ENCODE measurements at places on chromosomes 3 and 15.

DNA sequence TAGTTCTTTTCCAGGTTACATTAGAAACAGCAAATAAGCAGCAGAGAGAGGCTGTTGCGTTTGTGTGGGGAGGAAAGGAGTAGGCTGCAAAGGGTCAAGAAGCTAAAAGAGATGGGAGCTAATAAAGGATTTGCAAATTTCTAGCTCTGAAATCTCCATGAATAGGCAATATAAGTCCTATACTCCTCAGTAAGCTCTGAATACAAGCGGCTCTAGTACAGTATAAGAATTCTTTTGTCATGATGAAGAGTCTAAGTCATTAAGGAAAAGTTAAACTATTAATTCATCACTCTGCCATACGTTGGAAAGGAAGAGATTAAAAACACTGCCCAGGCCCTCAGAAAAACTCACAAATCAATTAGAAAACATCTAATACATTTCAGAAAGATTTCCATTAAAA is 59.3 kb downstream of the CEP152 start:
- DNase-seq: no peak

GRCh38 chr3:46406788-46407611 is at the start of the genes CCR5AS and CCRL2:
TSS of gene CCR5AS (minus strand) at chr3:46407066.
TSS of gene CCRL2 (plus strand) at chr3:46407259. CDS start at chr3:46408080, 821 bp downstream.
- peak; percentile 65 for DNase-seq

- no peak for DNase-seq
Observed at GRCh38 chr3:133938770-133939462, 43.2 kb upstream of the RAB6B start.

DNA sequence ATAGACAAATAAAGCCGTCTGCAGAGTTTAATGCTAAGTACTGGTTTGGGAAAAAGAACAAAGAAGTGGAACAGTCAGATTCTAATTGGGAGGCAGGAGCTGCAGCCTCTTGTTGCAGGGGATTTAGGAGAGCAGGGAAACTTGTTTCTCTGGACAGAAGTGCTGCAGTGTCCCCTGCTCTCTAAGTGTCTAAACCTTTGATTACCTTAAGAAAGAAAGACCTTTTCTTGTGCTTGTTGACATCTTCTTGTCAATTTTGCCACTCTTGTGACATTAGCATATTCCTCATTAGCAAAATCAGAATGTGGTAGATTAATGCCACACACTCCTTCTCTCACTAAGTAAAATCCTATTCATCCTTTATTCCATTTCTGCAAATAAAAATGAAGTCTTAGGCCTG is 38.8 kb downstream of the TRAT1 start:
- no peak for DNase-seq

DNA sequence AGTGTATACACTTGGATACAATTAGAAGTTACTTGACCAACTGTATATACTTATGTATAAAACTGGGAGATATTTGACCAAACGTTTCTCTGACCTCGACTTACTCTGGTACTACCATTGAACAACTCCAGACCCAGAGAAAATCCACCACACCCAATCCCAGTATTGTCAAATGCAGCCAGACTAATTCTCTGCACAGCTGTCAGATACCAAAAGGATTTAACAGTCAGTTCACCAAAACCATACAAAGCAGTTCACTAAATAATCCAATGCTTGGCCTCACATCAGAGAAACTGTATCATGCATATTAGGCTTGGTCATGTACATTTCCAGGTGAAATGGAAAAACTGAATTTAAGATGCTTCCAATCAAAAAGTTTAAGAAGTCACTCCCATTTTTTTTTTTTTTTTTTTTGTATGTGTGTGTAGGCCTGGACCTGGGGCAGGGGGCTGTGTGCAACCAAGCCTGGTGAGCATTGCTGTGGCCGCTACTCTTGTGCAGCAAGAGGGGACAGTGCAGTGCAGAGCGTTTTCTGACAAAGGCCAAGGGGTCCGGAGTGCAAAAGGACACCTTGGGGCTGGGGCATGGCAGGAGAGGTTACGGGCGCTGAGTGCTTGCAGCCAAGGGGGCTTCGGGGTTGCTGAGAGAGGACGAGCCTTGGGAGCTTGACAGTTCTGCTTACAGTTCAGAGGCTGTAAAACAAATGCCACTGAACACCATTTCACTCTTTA is 1.4 kb downstream of the TOMM70 start:
- no peak for DNase-seq

DNA sequence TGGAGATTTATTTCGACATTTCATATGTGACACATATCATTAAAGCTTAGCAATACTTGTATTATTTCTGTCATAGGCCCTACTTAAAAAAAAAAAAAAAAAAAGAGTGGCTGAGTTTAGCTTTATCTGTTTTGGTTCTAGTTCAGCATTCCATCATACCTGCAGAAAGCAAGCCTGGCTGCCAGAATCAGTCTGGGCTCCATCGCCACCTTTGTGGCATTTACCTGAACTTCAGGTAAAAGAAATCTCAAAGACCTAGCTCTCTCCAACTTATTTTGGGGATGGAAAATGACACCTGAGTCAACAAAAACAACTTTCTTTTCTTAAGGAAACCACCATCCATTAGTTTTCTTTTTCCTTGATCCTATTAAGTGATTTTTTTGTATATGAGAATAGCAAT is 82.1 kb downstream of the NEK10 start:
- no peak for DNase-seq

- DNase-seq: no peak
Observed at GRCh38 chr3:194275721-194276120, 75.4 kb downstream of the CPN2 start.

DNA sequence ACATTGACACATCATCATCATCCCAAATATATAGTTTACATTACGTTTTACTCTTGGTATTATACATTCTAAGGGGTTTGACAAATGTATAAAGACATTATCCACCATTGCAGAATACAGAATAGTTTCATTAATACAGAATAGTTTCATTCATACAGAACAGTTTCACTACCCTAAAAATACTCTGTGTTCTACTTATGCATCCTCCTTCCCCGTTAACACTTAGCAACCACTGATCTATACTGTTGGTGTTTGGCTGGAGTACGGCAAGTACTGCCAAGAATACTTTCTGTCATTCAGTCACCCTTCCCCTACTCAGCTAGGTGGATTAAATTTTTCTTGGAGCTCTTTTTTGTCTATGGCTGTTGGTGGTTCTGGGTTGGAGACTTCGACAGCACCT is 33.4 kb downstream of the LEKR1 start:
- no peak for DNase-seq

- no peak for DNase-seq
Observed at GRCh38 chr3:78529601-78530000, 1238.2 kb downstream of the ROBO1 start.

DNA sequence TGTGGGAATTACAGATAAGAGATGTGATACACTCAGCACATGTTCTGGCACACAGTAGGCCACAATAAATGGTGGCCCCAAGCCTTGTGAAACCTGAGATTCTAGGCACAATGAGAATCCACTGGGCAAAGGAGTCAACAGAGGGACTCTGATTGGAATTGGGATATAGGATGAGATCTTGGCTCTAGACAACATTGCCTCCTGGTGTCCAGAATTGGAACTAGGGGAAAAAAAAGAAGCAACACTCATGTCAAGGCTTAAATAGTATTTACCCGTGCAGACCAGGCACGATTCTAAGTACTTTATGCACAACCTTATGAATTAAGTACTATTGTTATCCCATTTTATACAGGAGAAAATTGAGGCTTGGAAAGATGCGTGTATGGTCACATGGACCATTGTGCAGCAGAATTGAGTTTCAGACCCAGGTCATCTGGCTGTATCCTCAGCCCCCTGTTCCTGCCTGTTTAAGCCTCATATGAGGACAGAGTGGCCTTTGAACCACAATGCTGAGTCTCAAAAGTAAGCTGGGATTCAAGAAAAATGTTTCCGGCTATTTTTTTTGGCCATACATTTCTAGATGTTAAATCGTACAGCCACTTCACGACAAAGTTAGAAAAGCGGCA is 124.8 kb downstream of the SV2B start:
- DNase-seq: no peak

- no peak for DNase-seq
Observed at GRCh38 chr3:197368821-197369220, 70.4 kb upstream of the DLG1 start.

DNA sequence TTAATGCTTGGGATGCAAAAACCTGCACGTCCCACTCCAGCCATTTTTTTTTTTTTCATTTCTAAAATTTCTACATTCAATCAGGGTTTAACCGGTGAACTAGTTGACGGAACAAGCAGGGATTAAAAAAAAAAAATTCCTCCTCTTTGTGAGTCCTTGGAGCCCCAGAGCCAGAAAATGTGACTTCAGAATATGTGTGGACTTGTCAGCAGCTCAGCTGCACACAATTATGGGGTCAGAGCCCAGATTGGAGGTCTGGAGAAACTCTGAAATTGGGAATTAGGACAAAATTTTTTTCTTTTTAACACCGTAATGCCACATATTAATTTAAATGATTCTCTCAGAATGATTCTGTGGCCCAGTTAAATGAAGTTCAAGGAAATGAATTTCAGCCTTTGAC is 921.0 kb upstream of the CFAP20DC start:
- no peak for DNase-seq

DNA sequence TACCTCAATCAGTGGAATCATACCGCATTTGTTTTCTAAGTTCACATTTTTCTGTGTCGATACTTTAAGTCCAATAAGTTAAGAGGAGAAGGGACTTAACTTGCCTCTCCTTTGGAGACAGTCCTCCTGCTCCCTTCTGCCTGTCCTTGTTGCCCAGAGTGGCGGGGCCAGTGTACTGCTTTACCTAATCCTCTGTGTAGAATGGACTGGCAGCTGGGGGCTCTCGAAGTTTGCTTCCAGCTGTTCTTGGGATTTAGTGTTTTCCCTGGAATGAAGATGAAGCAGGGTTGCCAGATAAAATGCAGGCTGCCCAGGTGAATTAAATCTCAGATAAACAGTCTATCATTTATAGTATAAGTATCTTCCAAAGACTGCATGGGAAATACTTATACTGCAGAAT is 287.6 kb upstream of the C2CD4B start:
- no peak for DNase-seq

DNA sequence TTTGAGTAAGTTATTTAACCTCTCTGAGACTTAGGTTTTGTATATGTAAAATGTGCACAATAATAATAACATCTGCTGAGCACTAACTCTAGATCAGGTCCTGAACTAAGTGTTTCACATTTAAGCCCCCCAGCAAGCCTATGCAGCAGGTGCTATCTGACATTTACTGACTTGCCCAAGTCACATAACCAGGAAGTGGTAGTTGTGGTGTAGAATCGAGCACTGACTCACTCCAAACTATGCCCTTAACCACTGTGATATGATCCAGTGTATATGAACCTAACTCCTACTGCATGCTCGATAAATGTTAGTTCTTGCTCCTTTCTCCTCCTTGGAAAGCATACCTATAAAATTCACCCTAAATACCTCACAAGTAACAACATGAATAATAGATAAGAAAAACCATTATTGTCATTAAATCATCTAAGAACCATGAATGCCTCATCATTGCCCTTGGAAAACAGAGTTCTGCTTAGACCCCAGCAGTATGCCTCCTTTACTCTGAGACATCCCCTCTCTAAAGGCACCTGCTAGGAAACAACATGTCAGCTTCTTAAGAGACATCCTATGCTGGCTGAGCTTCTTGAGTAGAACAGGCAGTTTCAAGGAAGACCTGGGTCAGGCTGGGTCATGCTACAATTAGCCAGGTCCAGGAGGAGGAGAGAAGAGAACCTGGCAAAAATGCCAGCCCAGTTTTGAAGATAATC is 3.0 kb upstream of the SHC4 start:
- DNase-seq: no peak

DNA sequence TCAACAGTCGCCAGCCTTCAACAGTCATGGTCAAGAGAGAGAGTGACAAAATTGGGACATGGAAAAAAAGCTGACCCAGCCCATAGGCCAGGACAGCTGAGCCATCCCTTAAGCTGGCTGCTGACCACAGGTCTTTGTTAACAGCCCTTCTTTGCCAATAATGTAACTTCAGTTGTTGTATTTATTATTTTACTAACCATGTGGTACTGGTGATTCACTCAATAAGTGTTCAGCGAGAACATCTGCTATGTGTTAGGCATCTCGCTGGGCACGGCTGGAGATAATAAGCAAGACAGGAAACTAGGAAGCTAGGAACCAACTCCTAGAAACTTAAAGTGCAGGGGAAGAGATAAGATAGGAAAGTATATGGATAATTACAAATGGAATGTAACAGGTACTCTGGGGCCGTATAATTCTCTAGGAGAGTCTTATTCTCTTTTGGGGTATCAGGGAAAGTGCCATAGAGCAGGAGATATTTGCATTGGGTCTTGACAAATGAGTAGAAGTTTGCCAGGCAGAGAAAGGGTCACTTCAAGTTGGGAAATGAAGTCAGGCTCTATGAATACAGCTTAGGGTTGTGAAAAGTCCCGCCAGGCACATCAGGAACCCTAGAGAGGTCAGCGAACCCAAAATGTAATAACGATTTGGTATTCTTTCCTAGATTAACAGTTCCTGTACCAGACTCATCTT is 84.0 kb upstream of the TRA2B start:
- no peak for DNase-seq

DNA sequence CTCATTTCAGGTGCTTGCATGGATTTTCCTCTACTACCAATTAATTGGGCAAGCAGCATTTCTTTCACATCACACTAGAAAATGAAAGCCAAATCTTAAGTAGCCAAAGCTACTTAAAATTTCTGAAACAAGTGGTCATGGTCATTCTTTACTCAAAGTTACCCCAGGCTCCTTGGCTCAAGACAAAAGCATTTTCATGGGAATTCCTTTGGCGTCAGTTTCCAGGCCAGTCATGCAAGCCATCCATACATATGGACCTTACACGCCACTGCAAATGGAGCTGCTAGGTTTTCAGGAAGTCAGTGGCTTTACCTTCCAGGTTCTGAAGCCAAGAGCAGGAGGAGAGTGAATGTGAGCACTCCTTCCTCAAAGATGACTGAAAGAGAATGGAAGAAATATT is 83.7 kb upstream of the IL12A start:
- DNase-seq: no peak

DNA sequence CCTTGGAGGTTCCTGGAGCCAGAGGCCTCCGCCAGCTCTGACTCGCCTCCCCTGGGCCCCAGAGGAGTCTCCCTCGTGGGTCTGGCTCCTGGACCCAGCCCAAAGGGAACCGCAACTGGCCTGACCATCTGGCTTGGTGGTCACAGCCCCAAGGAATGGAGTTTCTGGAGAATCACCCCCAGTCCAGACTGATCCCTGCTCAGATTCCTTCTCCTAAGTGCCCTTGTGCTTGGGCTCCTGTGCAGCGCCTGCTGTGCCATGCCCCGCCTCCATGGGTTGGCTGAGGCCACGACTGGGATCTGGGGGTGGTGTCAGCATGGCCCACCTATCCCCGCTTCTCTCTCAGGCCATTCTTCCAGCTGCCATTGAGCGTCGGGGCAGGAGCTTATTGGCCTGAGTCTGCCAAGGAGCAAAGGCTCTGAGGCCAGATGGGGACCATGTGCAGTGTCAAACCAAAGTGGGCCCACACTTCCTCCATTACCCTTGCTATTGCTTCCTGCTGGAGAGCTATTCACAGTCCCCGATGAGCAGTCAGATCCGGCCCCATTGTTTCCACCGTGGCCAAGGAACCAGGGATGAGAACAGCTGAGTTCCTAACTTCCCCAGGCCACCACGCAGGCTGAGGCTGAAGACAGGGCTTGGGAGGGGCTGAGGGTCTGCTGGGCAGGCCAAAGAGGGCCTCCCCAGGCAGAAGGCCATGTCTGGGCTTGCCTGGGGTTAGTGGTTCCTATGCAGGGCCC is 19.0 kb downstream of the CSPG4 start:
- no peak for DNase-seq

All from stimulated activated naive B cell treated with anti-CD40 and anti-IgM and Interleukin-4, amounts not matched to agents 10 μg/mL and 1 μg/mL and 100 μg/mL, for 72 hours (primary cell).